ENCODE measurements at places on chromosomes 5 and 9.

GRCh38 chr5:20360263-20360662 lies 372.3 kb upstream of the CDH18 start:
- DNase-seq = no peak

DNA sequence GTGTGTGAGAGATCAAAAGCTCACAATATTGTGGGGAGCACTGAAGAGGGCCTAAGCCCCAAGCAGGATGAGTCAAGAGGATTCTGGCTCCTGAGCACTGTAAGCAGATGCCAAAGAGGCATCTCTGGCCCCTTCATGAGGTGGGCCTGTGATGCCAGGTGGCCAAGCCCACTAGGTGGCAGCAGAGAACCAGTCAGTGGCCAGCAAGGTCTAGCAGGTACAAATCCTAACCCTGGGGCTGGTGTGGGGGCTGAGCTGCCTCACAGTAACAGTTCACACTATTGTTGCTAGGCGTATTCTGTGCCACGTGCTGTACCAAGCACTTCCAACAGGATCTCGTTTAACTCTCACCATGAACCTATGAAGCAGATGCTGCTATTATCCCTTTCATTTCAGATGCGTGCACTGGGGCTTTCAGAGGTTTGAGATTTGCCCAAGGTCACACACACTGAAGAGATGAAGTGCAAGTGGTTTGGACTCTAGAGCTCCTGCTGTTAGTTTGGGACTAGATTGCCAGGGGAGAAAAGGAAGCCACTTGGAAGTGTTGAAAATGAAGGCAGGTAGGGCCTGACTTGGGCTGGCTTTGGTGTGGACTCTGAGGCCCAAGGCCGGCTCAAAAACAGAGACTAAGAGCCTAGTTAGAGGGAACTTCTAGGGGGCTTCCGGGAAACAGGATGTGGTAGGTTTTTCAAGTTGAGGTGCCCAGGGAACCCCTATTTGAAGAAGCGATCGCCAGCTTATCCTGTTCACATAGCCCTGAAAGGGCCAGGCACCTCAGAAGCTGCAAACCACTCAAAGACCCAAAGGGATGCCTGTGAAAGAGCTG lies 4.4 kb upstream of the MLANA start:
- peak; percentile 73 for DNase-seq

- no peak for DNase-seq
Observed at GRCh38 chr5:146047396-146047795, 58.0 kb downstream of the PLAC8L1 start.

GRCh38 chr9:131097126-131097947 lies 1.0 kb downstream of the AIF1L start:
- DNase-seq = no peak

DNA sequence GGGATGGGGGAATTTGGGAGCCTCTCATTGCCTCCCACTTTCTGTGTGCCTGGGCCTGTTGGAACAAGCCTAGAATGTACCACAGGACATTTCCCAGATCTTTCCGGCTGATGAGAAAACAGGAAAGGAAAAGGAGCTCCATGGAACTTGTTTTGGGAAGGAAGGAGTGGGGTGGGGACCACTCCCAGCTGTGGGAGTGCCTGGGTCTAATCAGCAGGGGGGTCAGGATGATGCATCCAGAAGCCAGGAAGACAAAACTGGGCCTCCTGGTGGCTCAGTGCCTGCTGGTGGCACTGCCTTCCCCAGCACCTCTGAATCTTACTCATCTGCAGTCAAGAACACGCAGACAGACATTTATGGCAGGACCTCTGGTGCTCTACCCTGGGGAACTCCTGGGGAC lies 2.8 kb downstream of the SMIM33 start:
- peak; percentile 52 for DNase-seq

DNA sequence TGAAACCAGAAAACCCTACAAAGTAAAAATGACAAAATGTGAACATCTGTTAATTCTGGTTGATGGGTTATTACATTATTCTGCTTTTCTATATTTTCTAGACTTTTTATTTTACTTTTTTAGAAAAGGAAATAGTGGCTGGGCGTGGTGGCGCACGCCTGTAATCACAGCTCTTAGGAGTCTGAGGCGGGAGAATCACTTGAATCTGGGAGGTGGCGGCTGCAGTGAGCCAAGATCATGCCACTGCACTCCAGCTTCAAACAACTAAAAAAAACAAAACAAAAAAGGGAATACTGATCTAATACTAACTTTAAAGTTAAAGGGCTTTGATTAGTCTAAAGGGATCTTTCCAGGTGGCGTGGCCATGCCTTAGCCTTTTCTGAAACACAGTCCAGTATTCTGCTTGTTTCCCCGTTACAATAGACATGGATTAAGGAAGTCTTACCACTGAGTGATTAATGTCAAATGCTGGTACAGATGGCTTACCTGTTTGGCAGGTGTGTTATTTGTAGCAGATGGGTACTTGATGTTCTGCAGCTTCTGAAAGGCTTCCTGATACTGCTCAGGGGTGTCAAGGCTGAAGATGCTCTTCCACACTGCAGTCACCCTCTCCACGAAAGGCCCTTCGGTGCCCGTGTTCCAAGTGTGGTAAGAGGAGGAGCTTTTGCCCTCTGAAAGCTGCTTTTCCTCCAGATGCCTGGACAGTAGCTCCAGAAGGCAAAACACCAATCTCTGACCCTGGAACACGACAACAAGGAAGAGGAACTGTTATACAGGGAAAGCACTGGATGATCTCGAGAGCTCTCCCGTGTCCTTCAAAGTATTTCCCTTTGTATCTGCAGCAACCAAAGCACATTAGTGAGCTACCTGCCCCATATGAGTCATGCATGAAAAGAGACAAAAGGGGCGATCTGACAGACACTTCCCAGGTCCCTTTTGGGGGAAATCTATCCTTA lies 37.5 kb downstream of the CNOT8 start:
- no peak for DNase-seq

DNA sequence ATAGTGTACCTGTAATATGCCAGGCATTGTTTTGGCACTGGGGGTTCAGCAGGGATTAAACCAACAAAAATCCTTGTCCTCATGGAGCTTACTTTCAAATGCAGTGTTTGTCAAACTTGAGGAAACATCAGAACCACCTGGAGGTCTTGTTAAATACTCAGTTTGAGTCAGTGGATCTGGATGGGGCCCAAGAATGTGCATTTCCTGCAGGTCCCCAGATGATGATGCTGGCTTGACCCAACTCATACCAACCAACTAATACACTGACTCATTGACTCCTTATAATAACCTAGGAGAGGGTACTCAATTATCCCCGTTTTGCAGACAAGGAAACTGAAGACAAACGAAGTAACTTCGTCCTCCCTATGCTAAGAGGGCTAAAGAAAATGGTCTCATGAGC lies 11.3 kb downstream of the WWC1 start:
- DNase-seq = peak; percentile 86
